ENCODE measurements at places on chromosomes 11 and 22.

GRCh38 chr22:38038426-38038825, 18.8 kb upstream of the PICK1 start:
- H3K4me1 ChIP-seq: peaks cover 4% of the 10 kb centered on the region
- H3K4me3 ChIP-seq: no peak overlapping the region
- ATAC-seq: no peak
- no peaks in the 10 kb centered on the region for H3K27me3 ChIP-seq
- no peaks in the 10 kb centered on the region for H3K36me3 ChIP-seq

- H3K36me3 ChIP-seq: no peaks in the 10 kb centered on the region
- no peaks in the 10 kb centered on the region for H3K4me1 ChIP-seq
- no peak overlapping the region for H3K27ac ChIP-seq
- H3K27me3 ChIP-seq: no peaks in the 10 kb centered on the region
- ATAC-seq: no peak
- no peak overlapping the region for H3K4me3 ChIP-seq
Observed at GRCh38 chr22:28730179-28730578, 11.4 kb downstream of the CHEK2 start.

DNA sequence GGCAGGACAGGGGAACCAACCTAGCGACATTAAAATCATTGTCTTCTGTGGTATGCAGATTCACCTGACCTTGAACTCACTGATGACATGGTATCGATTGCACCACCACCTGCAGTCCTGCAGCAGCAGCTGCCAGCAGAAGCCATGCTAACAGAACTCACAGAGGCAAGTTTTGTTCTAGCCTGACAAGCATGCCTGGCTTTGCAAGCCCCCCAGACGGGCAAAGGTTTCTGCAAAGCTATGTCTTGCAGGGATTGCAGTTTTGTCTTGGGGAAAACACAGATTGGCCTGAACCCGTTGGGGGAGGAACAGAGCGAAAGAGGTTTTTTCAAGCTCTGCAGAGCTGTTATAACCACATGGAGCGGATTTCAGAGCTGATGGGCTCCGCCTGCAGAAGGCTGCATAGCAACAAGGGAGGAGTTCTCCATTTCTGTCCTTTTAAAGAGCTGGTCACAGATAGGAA, 221.0 kb downstream of the HIPK3 start:
- H3K27me3 ChIP-seq: peaks cover 31% of the 10 kb centered on the region
- no peaks in the 10 kb centered on the region for H3K36me3 ChIP-seq
- ATAC-seq: no peak
- H3K27ac ChIP-seq: no peak overlapping the region

DNA sequence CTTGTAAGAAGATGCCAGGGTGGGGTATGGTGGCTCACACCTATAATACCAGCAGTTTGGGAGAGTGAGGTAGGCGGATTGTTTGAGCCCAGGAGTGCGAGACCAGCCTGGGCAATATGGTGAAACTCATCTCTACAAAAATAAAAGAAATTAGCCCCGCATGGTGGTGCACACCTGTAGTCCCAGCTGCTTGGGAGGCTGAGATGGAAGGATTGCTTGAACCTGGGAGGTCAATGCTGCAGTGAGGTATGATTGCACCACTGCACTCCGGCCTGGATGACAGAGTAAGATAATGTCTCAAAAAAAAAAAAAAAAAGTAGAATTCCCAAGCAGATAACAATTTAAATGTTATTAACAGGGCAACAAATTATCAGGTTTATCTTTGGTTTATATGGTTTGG, 20.2 kb downstream of the ACER3 start:
- no peak for ATAC-seq
- no peaks in the 10 kb centered on the region for H3K4me1 ChIP-seq

- H3K36me3 ChIP-seq: no peaks in the 10 kb centered on the region
- H3K27me3 ChIP-seq: peaks cover 57% of the 10 kb centered on the region
- no peak overlapping the region for H3K4me3 ChIP-seq
- no peak overlapping the region for H3K27ac ChIP-seq
Observed at GRCh38 chr11:45921561-45922424, 663 bp upstream of the LARGE2 start.

DNA sequence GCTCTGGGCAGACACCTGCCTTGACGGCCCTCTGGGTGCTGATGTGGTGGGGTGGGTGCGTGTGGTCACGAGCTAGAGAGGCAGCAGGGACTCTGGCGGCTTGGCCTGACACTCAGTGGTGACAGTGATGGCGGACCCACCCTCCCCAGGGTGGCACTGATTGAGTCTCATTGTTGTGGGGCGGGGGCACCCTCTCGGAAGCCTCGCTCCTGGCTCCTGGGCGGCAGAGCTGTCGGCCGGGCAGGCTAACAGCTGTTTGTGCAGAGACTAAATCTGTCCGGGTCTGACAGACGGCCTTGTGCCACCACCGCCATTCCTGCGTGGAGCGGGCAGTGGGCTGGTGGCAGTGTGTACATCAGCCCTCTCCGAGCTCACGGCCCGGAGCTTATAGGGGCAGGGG, 15.6 kb downstream of the FLRT1 start:
- no peak for ATAC-seq
- H3K4me1 ChIP-seq: no peaks in the 10 kb centered on the region
- no peak overlapping the region for H3K4me3 ChIP-seq
- no peak overlapping the region for H3K27ac ChIP-seq
- H3K36me3 ChIP-seq: no peaks in the 10 kb centered on the region
- H3K27me3 ChIP-seq: no peaks in the 10 kb centered on the region

DNA sequence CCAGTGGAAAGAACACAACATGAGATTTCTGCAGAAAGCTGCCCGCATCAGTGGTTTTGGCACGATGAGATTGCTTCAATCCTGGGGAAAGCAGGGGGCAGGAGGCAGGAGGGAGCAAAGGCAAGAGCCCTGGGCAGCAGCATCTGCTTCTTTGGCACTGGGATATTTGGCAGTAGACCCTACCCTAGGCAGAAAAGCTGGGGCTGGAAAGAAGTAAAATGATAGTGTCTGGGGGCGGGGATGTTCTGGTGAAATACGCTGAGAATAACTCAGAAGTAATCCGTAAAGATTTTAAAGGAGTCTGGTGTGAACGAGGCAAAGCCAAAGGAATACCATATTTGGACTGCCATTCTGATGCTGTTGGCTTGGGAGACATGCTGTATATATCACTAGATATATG, 62.0 kb downstream of the FAM76B start:
- no peak overlapping the region for H3K27ac ChIP-seq
- no peaks in the 10 kb centered on the region for H3K27me3 ChIP-seq
- H3K4me3 ChIP-seq: no peak overlapping the region
